Natural killer cell (primary cell): ENCODE measurements at places on chromosomes 13 and 19. TPM values are rescaled to one million over a fixed set of nuclear protein-coding genes. Genes with fewer than 3 reads are reported as not detected.
A peak's percentile ranks its signal among the peaks of the same experiment; 100 is the strongest.

- no peak for DNase-seq
- H3K27me3 ChIP-seq, result peaks cover 31% of the 10 kb centered on the region
- H3K4me3 ChIP-seq, result no peak overlapping the region
- no peak overlapping the region for H3K27ac ChIP-seq
- no peaks in the 10 kb centered on the region for H3K36me3 ChIP-seq
Measured at GRCh38 chr19:47444388-47444821, 25.1 kb upstream of the MEIS3 start.

GRCh38 chr19:13093407-13094105, 9.1 kb downstream of the LYL1 start:
- H3K27me3 ChIP-seq, result peaks cover 30% of the 10 kb centered on the region
- H3K27ac ChIP-seq, result no peak overlapping the region
- peaks cover 42% of the 10 kb centered on the region for H3K4me1 ChIP-seq
- DNase-seq, result peak; percentile 90
- H3K4me3 ChIP-seq, result no peak overlapping the region

- H3K36me3 ChIP-seq, result no peaks in the 10 kb centered on the region
- no peak overlapping the region for H3K27ac ChIP-seq
- DNase-seq, result no peak
Measured at GRCh38 chr13:29844441-29844840, 6.0 kb downstream of the UBL3 start.

- H3K4me1 ChIP-seq, result peaks cover 31% of the 10 kb centered on the region
- no peak overlapping the region for H3K27ac ChIP-seq
- H3K4me3 ChIP-seq, result no peak overlapping the region
- DNase-seq, result no peak
Measured at GRCh38 chr19:55341171-55341588, 1.5 kb downstream of the KMT5C start.

GRCh38 chr13:108306860-108307259, 37.3 kb downstream of the TNFSF13B start:
- no peaks in the 10 kb centered on the region for H3K36me3 ChIP-seq
- H3K4me3 ChIP-seq, result no peak overlapping the region
- no peaks in the 10 kb centered on the region for H3K4me1 ChIP-seq
- peak; percentile 20 for DNase-seq
- no peak overlapping the region for H3K27ac ChIP-seq
- no peaks in the 10 kb centered on the region for H3K27me3 ChIP-seq

DNA sequence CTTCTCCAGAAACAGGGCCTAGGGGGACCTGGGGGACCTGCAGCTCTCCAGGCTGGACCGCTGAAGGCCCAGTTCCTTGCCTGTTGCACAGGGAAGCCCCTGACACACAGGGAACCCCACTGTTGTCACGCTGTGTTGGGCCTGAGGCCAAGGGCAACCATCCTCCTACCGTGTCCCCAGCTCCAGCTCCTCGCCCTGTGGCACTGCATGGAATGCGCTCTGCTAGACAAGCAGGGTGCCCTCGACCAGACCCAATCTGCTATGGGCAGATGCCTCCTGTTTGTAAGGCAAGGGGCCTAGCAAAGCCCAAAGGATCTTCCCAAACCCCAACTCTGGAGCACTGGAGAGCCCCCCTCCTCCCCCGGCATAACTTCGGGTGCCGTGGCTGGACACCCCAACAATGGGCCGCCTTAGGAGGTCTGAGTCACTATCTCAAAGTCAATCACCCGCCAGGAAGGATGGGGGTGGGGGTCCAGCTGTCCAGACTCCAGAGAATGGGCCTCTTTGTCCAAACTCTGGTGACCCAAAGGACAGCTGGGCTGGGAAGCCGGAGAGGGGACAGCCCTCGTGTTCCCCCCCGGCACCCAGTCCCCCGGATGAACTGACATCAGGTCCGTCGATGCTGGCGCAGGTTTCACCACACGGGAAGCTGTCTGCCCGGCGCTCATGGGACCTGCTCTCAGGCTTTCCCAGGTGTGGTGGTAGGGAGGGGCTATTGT, 3.7 kb downstream of the BRSK1 start:
- DNase-seq, result no peak
- peaks cover 10% of the 10 kb centered on the region for H3K4me1 ChIP-seq
- H3K27me3 ChIP-seq, result no peaks in the 10 kb centered on the region

DNA sequence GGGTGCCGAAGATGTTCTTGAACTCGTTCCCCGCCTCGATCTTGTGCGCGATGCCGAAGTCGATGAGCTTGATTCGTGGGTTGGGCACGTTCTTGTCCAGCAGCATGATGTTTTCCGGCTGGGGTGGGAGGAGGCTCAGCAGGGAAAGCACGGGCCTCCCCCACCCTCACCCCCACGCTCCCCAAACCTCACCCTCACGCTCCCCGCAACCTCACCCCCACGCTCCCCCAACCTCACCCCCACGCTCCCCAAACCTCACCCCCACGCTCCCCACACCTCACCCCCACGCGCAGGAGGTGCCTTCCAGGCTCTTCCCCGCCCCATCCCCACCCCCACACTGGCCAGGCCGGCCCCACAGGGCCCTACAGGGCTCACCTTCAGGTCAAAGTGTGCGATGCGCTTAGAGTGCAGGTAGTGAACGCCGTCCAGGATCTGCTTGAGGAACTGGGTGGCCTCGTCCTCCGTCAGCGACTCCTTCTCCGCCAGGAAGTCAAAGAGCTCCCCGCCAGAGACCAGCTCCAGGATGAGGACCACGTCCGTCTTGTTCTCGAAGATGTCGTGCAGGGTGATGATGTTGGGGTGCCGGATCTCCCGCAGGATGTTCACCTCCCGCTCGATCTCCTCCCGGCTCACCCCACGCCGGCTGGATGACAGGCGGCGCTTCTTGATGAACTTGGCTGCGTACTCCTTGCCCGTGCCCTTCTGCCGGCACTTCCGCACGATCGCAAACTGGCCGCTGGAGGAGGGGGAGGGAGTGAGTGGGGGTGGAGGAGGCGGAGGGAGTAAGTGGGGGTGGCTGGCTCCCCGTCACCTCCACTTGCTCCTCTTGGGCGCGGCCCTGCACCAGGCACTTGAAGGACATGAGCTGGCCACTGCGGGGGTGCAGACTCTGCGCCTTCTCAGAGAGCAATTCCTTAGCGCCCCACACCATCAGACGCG, 6.4 kb downstream of the DAPK3 start:
- no peaks in the 10 kb centered on the region for H3K27me3 ChIP-seq
- no peak for DNase-seq

DNA sequence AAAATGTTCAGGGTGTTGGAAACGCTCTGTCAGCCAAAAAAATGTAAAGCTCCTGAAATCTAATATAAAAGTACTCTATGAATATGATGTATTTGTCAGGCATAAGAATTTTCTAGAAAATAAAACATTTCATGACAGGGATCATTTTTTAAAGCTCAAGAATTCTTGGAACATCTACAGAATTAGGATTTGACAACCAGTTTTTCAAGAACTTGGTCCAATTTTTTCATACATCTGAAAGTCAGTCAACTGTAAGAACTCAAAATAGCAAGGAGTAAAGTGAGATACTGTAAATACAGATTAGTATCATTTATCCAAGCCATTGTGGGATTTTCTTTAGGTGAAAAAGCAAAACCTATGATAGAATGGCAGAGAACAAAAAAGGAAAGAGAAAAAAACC, 41.6 kb upstream of the CLDN10 start:
- H3K4me1 ChIP-seq, result no peaks in the 10 kb centered on the region
- no peak for DNase-seq
- no peak overlapping the region for H3K27ac ChIP-seq
- H3K27me3 ChIP-seq, result no peaks in the 10 kb centered on the region

DNA sequence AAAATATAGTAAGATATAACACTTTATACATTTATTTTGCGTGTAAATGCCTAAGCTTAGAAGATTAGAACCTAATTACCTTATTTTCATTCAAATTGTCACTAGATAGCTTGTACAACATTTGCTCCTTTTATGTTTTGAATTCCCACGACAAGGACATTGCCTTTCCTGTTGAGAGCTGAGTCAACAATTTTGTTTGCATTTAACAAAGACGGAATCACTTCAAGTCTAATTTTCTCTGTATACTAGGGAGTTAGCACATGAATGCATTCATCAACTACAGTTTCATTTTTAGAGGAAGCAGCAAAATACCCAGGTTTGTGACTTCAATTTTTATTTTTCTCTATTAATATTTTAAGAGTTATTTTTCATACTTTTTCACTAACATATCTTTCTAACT, 48.7 kb upstream of the PCCA start:
- H3K36me3 ChIP-seq, result no peaks in the 10 kb centered on the region
- no peaks in the 10 kb centered on the region for H3K4me1 ChIP-seq
- H3K27ac ChIP-seq, result no peak overlapping the region
- no peak overlapping the region for H3K4me3 ChIP-seq
- no peak for DNase-seq

DNA sequence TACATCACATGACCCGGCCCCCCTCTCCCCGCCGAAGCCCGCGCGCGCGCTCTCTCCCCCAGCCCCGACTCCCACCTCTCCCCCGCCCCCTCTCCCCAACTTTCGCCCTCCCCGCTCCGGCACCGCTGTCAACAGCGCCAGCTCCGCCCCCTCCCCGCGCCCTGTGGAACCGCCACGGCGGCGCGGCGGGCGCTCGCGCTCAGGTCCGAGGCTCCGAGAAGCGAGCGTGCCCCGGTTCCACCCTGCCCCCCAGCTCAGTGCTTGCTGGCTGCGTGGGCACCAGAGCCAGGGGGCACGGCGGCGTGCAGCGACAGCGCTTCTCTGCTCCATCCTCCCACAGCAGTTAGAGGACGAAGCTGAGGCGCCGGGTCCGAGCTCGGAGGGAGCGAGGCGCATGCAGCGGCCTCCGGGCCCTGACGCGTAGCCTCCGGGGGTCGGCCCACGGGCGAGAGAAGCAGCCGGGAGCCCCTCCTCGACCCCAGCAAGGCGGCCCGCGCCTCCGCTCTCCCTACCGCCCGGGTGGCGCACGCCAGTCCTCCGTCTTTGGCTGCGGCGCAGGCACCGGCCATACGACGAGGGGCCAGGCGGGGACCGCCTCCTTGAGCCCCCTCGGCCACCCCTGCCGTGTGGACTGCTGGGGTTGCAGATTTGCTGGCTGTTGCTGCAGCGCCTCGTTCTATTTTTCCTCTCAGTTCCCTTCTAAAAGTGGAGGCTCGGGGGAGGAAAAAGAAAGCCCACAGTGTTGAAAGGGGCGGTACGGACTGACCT, 109.5 kb downstream of the KCNRG start:
- H3K4me1 ChIP-seq, result peaks cover 38% of the 10 kb centered on the region
- H3K27ac ChIP-seq, result peak overlapping the region; percentile 96
- H3K27me3 ChIP-seq, result peaks cover 8% of the 10 kb centered on the region
- peak overlapping the region; percentile 95 for H3K4me3 ChIP-seq
- H3K36me3 ChIP-seq, result no peaks in the 10 kb centered on the region

- DNase-seq, result no peak
- H3K4me3 ChIP-seq, result no peak overlapping the region
- H3K27ac ChIP-seq, result peak overlapping the region; percentile 94
- peaks cover 81% of the 10 kb centered on the region for H3K4me1 ChIP-seq
- H3K36me3 ChIP-seq, result no peaks in the 10 kb centered on the region
Measured at GRCh38 chr19:16363852-16364230, 39.2 kb downstream of the KLF2 start.

- H3K36me3 ChIP-seq, result no peaks in the 10 kb centered on the region
- no peaks in the 10 kb centered on the region for H3K27me3 ChIP-seq
- peaks cover 15% of the 10 kb centered on the region for H3K4me1 ChIP-seq
- H3K27ac ChIP-seq, result peak overlapping the region; percentile 78
- no peak overlapping the region for H3K4me3 ChIP-seq
- DNase-seq, result peak; percentile 93
Measured at GRCh38 chr19:31214086-31214485, 135.2 kb downstream of the TSHZ3 start.

DNA sequence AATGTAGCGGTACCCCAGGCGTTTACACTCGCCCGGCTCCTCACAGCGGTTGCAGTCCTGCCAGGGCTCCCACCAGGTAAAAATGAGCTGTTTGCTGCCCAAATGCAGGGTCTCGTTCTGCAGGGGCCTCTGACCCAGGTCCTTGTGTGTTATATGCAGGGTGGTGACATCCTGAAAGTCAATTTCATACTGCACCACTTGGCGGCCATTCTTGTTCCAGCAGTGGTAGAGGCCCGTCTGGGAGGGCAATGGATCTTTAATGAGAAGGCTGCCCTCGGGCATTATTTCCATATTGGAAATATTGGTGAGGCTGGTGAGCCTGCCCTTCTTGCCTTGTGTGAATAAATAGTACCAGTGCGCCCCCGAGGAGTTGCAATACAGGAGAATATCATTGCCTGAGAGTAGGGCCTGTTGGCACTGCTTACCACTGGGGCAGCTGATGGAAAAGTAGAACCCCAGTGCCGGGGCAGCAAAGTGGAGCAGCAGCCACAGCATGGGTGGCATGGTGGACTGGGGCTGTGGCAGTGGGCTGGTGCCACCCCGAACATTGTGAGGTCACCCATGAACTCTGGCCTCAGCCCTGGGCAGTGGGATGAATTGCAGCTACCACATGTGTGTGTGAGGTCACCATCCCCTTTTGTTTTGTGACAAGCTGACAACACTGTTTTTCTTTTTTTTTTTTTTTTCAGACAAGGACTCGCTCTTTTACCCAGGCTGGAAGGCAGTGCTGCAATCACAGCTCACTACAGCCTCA, at the start of gene FAM187B:
Gene FAM187B, minus strand, starts transcription at position 563 of the 754 bp plus-strand sequence. Its CDS starts 59 bp downstream, at position 504.
- peaks cover 11% of the 10 kb centered on the region for H3K4me1 ChIP-seq
- no peak for DNase-seq
- H3K4me3 ChIP-seq, result no peak within 1 kb of the TSS

DNA sequence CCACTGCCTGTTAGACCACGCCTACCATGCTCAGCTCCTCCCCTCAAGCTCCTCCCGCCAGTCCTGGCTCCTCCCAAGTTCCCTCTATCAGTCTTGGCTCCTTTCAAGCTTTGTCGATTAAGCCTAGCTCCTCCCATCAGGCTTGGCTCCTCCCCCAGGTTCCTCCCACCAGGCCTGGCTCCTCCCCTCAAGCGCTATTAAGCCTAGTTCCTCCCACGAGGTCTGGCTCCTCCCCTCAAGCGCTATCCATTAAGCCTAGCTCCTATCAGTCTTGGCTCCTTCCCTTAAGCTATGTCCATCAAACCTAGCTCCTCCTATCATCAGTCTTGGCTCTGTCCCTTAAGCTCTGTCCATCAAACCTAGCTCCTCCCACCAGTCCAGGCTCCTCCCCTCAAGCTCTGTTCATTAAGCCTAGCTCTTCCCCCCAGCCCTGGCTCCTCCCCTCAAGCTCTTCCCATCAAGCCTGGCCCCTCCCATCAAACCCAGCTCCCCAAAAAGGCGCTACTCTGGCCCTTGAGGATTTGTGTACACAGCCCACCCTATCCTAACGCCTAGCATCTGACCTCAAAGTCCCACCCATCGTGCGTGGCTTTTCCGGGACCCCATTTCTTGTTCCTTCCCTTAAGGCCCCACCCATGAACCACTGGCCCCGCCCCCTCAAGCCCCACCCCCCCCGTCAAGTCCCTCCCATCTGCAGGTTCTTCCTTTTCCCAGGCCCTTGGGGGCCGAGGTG, 10.0 kb downstream of the CAMSAP3 start:
- H3K36me3 ChIP-seq, result no peaks in the 10 kb centered on the region
- DNase-seq, result peak; percentile 51
- H3K27me3 ChIP-seq, result no peaks in the 10 kb centered on the region

Gene ZNF90
- total RNA-seq, result 3.2 TPM

Gene GAS6
- 0.40 TPM for total RNA-seq
